ENCODE measurements at places on chromosomes 5 and 9. TPM values are rescaled to one million over a fixed set of nuclear protein-coding genes. Genes with fewer than 3 reads are reported as not detected.

DNA sequence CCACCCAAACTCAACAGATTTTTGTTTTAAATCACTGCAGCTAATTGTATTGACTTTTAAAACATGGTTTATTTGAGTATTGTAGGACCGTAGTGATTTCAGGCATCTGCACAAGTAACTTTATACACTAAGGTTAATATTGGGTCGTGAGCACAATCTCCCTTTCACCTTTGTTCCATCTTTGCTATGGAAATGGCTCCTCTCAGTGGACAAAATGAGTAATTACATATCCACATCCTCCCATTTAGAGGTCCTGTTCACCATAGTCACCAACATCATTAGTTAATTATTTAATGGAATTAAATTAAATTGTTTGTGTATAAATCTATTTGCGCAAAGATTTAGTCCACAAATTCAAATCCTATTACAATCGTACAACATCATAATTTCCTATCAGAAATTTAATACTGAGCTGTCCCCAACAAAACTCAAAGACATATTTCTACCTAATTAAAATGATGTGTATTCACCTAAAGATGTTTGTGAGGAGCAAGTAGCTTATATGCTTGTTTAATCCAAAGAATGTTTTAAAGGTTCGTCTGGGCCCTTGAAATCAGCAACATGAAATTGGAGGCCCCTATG lies 173.0 kb upstream of the DAPK1 start:
- no peak for DNase-seq

The HSPB3 gene
- not detected for total RNA-seq

DNA sequence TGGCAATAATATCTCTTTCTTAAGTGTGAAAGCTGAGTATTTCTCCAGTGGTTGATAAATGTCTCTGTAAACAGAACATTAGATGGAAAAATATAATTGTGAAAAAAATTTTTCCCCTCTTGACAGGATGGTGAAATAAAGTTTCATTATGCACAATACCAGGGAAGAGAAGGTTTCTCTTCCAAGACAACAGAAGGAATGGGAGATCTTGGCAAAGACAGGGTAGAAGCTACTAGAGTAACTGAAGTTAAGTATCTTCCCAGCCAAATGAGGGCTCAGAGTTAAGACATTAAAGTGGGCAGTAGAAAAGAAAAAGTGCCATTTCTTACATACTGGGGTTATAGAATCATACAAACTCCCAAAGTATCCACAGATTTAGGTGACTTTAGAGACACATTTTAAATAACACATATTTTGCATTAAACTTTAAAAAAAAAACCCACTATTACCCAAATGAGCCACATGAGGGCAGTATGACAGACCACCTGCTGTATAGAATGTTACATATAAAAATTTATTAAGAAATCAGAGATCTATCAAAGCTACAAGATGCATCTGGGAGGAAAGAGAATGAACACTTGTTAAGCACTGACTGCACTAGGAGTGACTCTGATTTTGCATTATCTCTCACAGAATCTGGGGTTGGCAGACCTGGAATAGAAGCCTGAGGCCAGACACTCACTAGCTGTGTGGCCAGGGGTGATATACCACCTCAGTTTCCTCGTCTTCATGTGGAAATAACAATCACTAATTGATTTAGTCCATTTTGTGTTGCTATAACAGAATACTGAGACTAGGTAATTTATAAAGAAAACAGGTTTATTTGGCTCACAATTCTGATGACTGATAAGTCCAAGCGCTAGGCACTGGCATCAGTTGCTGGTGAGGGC lies 98.5 kb downstream of the ARSB start:
- no peak for DNase-seq

- no peak for DNase-seq
These were observed 190.5 kb downstream of the HSPA4 start for GRCh38 chr5:133242221-133242835.

The PFN3 gene
- total RNA-seq, result not detected

DNA sequence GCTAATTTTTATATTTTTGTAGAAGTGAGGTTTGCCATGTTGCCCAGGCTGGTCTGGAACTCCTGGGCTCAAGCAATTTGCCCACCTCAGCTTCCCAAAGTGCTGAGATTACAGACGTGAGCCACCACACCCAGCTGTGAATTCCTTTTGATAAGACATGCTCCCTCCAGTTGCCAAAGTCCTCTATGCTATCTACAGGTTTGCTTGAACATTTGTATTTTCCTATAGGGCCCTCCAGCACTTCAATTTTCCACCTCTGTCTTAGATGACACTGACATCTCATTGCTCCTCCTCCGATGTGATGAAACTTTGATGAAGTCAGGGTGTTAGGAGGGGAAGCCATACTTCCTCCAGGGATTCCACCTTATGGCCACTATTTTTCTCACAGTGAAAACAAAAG lies 25.2 kb upstream of the CTSV start:
- no peak for DNase-seq

The SLC6A19 gene
- total RNA-seq, result not detected
